NCI-H1048 (cell line): ENCODE measurements at places on chromosomes 13 and 19.

DNA sequence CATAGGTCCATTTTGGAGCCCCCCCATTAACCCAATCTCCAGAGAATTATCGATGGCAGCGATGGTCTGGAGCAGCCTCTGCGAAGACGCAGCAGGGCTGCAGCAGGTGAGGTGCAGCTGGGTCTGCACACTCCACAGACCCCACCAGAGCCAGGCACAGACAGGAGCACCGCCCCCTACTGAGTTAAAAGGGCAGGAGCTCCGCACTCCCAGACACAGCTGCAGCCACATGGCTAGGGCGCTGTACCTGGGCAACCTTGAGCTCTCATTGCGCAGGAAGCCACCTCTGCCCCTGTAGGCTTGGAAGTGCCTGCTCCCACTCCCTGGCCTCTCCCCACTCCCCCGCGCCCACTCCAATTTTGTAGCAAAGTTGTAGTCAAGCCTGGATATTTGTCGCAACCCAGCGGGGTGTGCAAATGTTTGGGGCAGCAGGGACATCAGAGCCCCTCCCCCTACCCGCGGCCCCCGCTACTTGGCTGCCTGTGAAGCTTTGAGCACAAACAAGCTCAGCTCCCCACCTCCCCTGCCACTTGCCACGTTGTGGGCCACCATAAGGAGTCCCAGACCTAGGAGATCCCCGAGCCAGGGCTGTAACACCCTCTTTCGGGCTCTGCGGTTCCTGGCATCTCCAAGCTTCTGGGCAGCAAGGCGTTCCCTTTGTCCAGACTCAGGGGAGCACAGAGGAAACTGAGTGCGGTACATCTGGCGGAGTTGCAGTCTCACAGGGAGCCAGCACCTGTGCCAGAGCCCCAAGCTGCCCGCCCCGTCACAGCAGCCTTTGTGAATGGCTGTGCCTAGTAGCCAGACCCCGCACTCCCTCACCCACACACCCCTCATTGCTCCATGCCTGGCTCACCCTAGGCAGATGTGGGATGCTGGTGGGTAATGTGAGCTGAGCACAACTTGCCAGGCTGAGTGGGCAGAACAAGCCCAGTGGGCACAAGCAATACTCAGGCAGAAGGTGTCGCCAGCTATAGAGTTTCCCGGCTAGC lies 949.7 kb upstream of the SLITRK1 start:
- DNase-seq, result no peak

- DNase-seq, result no peak
Measured at GRCh38 chr13:99731747-99732146, 230.5 kb downstream of the TM9SF2 start.

DNA sequence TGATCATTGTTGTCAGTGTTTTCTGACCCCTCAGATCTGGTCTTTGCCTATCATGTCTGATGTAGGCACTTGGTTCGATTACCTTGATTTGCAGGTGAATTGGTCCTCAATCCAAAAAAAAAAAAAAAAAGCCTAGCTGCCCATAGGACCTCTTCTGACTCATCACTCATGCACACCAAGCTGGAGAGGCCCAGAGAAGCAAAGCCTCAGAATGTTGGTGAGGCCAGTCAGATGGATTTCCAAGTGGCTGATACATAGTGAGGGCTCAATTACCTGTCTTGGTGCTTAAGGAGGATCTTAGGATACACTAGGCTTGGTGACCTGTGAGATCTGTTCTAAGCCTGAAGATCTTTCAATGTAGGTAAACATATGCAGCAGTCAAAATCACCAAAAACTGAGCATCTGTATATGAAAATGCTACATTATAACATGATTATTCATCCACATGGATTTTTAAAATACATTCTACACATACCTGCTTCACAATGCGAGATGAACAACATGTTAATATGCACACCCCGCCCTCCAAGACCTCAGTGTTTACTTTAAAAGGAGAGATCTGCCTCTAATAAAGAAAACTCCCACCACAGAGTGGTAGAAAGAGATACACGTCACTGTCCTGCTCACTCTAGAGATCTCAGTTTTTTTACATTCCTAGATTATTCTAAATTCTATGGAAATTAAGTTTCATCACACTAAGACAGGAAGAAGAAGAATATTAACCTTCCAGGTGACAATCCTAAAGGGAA lies 79.9 kb upstream of the RAP2A start:
- DNase-seq, result no peak

DNA sequence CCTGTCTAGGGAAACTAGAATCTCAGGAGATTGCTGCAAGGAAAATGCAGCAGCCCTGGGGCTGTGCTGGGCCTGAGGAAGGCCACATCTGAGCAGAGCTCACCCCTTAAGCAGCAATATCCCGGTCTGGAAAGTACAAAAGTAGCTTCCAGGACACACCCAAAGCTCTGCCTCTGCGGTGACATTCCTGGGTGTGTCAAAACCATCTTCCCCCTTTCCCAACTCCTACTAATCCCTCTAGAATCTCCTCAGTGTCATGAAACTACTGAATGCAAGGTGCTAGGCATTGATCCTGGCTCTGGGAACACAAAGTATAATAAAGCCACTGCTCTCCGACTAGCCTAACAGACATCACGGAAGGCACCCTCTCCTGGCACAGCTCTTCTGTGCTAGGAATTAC lies 5.0 kb downstream of the PBX4 start:
- no peak for DNase-seq

DNA sequence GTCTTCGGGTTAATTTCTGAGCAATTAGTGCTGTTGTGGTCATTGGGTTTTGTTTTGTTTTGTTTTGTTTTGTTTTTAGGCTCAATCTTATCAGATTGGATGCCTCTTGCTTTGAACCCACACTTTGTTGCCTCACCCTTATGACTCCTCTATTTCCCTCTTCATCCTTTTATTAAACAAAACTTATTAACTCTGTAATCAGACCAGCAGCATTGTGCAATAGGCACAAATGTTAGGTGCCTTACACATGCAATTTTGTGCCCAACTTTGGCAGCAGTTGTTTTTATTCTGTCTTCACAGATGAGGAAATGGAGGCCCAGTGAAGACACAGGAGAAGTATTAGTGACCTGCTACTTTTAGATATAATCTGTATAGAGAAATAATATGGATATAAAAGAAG lies 377.7 kb downstream of the KCNRG start:
- DNase-seq, result no peak

GRCh38 chr13:23667750-23668149 lies 97.5 kb downstream of the TNFRSF19 start:
- no peak for DNase-seq

DNA sequence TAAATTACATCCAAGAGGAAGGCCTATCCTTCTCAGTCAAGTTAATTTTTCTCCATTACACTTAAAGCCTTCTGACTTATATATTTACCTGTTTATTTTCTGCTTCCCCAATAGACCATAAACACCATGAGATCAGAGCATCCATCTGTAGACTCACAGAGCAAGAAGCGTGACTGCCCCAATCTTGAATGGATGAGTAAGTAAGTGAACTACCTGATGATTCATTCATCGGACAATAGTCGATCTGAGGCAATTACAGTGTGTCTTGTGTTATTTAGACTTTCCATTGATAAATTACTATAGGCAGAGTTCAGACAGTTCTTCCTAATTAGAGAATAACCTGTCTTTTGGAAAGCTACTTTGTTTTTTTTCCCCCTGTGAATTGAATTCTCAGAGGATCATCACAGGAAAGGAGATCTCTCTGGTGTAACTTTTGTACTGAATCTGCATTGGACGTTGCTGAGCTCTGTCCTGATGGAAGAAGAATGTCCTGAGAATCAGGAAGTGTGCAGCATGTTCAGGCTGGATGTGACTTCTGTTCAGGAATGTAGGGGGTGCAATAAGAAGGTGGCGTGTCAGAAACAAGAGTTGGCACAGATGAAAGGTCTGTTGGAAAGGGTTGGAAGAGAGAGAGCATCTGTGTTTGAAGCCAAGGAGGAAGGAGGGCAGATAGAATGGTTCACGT lies 367.0 kb downstream of the NALCN start:
- DNase-seq, result no peak

GRCh38 chr19:43306097-43306496 lies 36.8 kb upstream of the PSG9 start:
- no peak for DNase-seq

- no peak for DNase-seq
Measured at GRCh38 chr13:47869776-47870175, 131.3 kb downstream of the SUCLA2 start.

- DNase-seq, result no peak
Measured at GRCh38 chr19:58356766-58357480, 3.6 kb upstream of the A1BG start.

GRCh38 chr19:6464070-6464873 lies at the start of gene CRB3:
Gene CRB3 (plus strand): TSS chr19:6464271. CDS start chr19:6464702, 431 bp downstream.
- peak; percentile 80 for DNase-seq

- no peak for DNase-seq
Measured at GRCh38 chr19:6577476-6578125, 13.3 kb downstream of the CD70 start.

GRCh38 chr13:99265821-99266426 lies 7.7 kb upstream of the GPR18 start:
- peak; percentile 13 for DNase-seq

DNA sequence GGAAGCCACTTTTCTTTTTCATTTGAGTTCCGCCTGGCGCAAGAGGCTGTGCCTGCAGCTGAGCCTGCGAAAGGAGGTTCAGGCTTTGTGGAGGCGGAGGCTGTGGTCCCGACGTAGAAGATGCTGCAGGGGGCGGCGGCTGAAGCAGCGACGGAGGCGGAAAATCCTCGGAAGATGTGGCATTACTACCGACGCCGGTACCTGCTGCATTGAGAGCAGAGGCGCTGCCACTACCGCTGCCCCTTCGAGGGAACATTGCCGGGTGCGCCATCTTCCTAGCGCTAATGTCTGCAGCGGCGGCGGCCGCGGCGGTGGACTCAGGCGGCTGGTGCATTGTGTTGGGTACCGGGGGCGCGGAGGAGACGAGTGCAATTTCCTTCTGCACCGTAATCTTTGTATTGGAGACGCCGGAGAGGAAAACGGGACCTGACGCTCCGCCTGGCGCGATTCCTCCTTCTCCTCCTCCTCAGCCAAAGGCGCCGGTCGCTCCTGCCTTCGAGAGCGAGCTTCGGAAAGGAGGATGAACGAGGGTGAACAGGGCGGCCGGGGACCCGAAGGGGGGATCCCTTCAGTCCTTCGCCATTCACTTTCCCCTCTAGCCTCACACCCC lies at the start of gene TSC22D1:
Gene TSC22D1 (minus strand): TSS at position 590 of the 610 bp plus-strand sequence. CDS start 256 bp downstream, at position 334.
- DNase-seq, result no peak

- DNase-seq, result no peak
Measured at GRCh38 chr13:105638426-105638825, 897.0 kb downstream of the EFNB2 start.

DNA sequence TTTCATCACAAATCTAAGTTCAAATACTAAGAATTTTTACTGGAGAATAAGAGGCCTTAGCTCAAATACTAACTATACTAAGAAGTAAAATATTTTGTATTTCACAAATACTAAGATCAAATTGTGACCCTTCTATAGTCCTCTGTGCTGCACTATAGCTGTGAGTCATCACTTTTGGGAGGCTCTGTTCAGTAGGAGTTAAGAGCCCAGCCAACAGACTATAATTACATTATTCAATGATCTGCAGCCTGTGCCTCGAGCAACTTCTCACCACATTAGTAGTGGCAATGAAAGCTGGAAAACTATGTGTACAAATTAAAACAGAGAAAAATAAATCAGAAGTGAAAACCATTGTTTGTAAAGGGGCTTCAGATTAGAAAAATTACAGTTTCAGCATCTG lies 147.3 kb upstream of the GPC6 start:
- no peak for DNase-seq

DNA sequence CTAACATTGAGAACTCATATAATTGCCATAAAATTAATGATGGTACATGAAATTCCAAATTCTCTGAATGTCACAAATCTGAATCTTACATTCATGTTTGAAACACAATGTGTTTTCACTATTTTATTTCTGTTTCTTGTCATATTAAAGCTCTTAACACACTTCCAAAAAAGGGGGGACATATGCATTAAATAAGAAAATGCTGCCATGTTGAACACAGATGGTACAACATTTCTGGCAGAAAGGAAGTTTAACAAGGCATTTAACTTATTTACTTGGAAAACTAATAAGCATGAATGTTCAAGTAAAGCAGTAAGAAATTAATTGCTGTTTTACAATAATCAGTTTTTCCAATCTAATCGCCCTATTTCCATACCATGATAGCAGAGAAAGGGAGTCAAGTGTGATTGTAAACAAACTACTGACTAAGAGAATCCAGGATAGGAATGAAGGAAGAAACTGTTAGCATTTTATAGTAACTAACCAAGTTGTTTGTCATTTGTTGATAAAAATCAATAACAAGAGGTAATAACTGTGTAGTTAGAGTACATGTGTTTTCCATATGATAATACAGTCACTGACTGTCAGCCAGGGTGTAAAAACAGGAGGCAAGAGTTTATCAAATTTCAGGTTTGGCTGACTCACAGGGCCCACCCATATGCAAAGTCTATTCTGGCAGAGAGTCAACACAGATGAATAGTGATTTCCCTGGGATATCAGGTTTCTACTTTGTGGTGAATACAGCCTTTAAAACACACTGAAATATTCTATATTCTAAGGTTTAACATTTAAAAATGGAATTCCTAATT lies 5.7 kb upstream of the FOXO1 start:
- peak; percentile 33 for DNase-seq

- DNase-seq, result no peak
Measured at GRCh38 chr19:38093587-38093986, 130.4 kb downstream of the DPF1 start.

GRCh38 chr19:18336121-18336520 lies 4.3 kb upstream of the PGPEP1 start:
- no peak for DNase-seq

DNA sequence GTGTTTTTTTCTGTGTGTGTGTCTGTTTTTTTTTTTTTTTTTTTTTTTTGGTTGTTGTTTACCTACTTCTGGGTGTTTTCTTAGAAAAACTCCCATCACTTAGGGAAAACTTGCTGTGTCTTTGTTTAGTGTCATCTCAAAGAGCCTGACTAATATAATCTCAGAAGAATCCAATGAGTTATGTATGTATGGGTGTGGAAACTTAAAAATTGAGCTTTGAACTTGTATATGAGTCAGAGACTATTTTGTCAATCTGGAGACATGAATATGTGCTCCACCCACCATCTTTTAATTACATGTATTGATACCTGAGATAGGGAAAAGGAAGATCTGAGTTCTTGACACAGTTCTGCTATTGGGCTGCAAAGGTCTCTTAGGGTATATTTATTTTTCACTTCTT lies 140.7 kb upstream of the SPRY2 start:
- DNase-seq, result no peak

GRCh38 chr19:42091742-42092141 lies 15.8 kb downstream of the ZNF574 start:
- DNase-seq, result no peak

DNA sequence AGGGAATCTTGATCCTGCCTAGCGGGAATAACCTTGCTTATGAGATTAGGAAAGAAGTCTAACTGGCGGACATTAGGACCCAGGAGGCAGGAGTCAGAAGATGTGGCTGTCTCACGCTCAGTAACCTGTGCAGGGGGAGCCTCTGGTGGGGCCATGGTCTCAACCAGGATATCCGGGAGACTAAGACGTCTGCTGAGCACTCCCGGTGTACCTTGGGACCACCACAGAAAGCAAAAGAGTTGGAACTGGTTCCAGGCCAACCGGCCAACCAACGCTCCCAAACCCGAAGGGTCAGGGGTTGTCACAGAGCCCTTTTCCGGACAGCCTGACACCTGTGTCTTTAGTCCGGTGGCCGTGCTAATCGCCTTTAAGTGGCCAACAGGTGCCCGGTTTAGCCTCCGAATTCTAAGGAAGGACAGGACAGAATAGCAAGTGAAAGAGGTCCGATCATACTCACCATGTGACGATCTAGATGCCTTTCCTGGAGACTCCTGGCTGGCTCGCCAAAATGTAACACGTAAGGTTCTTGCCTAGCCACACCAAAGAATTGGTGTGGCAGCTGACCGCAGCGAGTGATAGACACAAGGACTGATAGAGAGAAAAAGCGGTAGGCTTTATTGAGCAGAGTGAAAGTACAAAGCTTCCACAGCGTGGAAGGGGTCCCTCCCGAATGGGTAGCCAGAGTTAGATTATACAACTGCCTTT lies 103.9 kb upstream of the DIAPH3 start:
- DNase-seq, result no peak
